ENCODE measurements at places on chromosomes 5 and 9.

GRCh38 chr5:135182675-135183074, 148.6 kb upstream of the PITX1 start:
- H3K27ac ChIP-seq: no peak overlapping the region
- no peak overlapping the region for H3K4me3 ChIP-seq
- H3K27me3 ChIP-seq: peaks cover 1% of the 10 kb centered on the region
- H3K36me3 ChIP-seq: no peaks in the 10 kb centered on the region
- H3K4me1 ChIP-seq: no peaks in the 10 kb centered on the region

DNA sequence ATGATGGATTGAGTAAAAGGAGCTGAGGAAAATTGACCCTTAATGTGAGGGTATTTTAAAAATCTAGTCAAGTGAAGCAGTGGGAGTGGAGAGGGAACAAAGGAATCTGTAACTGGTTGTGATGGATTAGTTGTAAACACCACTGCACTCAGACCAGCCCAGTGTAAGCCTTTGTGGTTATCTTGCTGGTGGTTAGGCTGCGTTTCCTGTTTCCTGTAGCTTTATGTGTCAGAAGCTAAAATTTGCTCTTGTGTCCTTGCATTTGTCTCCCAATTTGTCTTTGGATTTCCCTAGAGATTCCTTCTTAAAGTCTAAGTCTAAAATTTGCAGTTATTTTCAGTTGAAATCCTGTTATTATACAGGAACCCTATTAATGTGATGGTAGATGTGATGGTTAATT, 6.3 kb downstream of the IFNA21 start:
- H3K4me1 ChIP-seq: peaks cover 31% of the 10 kb centered on the region
- peaks cover 3% of the 10 kb centered on the region for H3K36me3 ChIP-seq
- peaks cover 4% of the 10 kb centered on the region for H3K27me3 ChIP-seq
- no peak for DNase-seq

- peaks cover 2% of the 10 kb centered on the region for H3K27me3 ChIP-seq
- no peak overlapping the region for H3K4me3 ChIP-seq
- DNase-seq: no peak
- no peak overlapping the region for H3K27ac ChIP-seq
- H3K36me3 ChIP-seq: no peaks in the 10 kb centered on the region
Observed at GRCh38 chr5:75951716-75952115, 131.5 kb upstream of the SV2C start.

DNA sequence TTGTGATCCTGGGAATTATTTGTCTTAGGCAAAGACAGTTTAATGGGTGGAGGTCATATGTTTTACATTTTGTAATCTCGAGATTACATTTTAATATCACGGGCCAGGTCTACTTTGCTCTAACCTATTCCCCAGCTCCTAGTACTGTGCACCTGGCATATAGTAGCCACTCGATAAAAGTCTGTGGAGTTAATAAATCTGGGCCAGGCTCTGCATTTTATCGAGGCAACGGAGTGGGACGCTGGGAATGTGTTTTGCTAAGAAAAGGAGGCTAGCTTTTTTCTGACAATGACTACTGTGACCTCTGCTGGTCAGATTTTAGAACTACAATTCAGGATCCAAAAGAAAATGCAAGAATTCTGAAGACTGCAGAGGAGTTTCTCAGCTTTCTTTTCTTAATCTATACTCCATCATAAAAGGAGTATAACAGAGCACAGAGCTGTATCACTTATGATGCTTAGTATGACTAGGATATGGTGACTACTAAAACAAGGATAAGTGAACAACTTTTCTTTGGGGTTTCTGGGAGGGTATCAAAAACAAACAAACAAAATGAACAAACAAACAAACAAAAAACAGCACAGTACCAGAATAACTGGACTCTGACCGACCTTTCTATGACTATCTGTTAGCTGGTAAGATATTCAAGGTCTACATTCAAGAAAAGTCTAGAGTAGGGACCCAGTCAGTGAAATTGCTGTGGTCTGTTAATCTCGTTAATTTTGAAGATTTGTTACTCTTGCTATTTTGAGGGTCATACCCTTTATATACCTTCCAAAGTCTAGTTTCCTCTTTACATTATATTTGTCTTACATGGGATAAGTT, 46.1 kb upstream of the CER1 start:
- no peak overlapping the region for H3K27ac ChIP-seq
- H3K27me3 ChIP-seq: peaks cover 10% of the 10 kb centered on the region
- H3K4me1 ChIP-seq: no peaks in the 10 kb centered on the region
- no peak overlapping the region for H3K4me3 ChIP-seq

DNA sequence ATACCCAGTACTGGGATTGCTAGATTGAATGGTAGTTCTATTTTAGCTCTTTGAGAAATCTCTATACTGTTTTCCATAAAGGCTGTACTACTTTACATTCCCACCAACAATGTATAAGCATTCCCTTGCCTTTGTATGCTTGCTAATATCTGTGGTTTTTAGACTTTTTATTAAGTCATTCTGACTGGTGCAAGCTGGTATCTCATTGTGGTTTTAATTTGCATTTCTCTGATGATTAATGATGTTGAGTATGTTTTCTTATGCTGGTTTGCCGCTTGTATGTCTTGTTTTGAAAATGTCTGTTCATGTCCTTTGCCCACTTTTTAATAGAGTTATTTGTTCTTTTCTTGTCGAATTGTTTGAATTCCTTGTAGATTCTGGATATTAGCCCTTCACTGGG, 512.7 kb upstream of the PAPPA start:
- no peaks in the 10 kb centered on the region for H3K27me3 ChIP-seq
- H3K4me1 ChIP-seq: no peaks in the 10 kb centered on the region
- no peaks in the 10 kb centered on the region for H3K36me3 ChIP-seq
- H3K4me3 ChIP-seq: no peak overlapping the region
- no peak for DNase-seq
- H3K27ac ChIP-seq: no peak overlapping the region

GRCh38 chr9:14923701-14924100, 13.5 kb upstream of the FREM1 start:
- no peak overlapping the region for H3K4me3 ChIP-seq
- no peaks in the 10 kb centered on the region for H3K36me3 ChIP-seq
- H3K27ac ChIP-seq: no peak overlapping the region
- no peaks in the 10 kb centered on the region for H3K4me1 ChIP-seq

DNA sequence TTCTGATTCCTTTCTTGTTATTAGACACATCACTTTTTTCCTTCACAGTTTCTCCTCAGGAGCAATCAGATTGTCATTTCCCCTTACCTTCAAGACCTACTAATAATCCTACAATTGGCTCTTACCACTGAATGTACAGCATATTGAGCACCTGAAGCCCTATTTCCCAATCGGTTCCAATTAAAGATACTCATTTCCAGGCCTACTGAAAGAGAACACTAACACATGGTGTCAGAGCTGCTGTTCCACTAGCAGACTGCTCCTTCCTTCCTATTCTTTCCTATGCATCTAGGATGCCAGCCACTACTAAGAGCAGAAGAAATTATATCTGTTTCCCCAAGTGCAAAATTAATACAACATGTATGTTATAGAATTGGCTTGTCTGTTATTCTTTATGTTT, 34.6 kb downstream of the SKIC3 start:
- no peak overlapping the region for H3K4me3 ChIP-seq
- H3K36me3 ChIP-seq: peaks cover 29% of the 10 kb centered on the region
- no peak for DNase-seq
- no peaks in the 10 kb centered on the region for H3K4me1 ChIP-seq
- no peak overlapping the region for H3K27ac ChIP-seq

- H3K4me3 ChIP-seq: no peak overlapping the region
- no peaks in the 10 kb centered on the region for H3K4me1 ChIP-seq
- peaks cover 2% of the 10 kb centered on the region for H3K27me3 ChIP-seq
- H3K27ac ChIP-seq: no peak overlapping the region
- no peaks in the 10 kb centered on the region for H3K36me3 ChIP-seq
Observed at GRCh38 chr5:73764586-73764985, 138.6 kb downstream of the ARHGEF28 start.

DNA sequence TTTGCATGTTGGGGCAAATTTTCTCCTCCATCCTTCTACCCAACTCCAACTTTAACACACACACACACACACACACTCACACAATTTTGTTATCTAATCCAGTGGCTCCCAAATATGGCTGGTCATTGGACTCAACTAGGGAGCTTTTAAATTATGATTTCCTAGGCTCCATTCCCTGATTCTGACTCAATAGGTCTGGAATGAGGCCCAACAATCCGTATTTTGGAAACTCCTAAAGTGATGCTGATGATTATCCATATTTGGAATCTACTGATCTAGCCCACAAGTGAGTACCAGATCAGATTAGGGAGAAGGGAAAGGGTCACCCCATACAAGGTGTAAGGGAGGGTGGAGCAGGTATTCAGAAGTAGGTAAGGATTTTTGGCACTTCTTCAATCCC, 309.7 kb downstream of the TLE1 start:
- no peak for DNase-seq
- no peak overlapping the region for H3K27ac ChIP-seq
- no peaks in the 10 kb centered on the region for H3K4me1 ChIP-seq
- H3K36me3 ChIP-seq: no peaks in the 10 kb centered on the region
- no peak overlapping the region for H3K4me3 ChIP-seq

DNA sequence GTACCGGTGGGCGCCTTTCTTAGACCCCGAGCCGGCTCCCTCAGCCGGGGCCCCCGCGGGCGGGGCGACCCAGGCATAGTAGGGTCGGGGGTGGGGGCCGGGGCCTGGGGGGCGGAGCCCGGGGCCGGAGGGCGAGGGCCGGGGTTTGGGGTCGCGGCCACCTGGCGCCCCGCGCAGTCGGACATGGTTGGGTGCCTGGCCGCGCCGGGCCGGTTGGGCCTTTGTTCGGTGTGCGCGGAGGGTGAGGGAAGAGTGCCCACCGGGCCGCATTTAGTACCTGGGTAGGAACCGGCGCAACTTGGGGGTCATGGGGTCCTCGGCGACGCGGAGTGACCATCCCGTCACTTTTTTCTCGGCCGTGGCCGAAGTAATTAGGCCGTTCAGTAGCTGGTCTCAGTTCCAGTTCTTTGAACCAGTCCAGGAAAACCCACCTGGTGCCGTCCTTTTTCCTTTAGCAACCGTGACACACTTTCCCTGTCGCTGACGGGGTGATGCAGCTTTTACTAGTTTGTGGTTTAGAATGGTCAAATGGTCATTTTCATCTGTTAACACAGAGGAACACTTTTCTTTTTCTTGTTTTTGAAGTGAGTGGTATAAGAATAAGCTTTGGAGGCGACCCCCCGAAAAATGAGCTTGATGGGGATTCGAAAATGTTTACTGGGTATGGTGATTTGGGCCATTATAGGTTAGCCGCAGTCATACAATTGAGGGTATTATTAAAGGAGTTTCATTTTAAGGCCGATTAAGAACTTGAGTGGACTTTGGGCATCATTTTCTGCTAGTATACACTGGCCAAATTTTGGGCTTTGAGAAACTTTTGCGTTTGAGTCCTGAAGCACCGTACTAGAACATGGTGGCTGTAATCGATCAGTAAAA, 589 bp downstream of the CKS2 start:
- H3K27ac ChIP-seq: peak overlapping the region; percentile 98
- H3K4me3 ChIP-seq: peak overlapping the region; percentile 92
- peaks cover 38% of the 10 kb centered on the region for H3K36me3 ChIP-seq
- peaks cover 34% of the 10 kb centered on the region for H3K4me1 ChIP-seq
- peak; percentile 31 for DNase-seq

GRCh38 chr5:42570966-42571960, 148.0 kb downstream of the GHR start:
- H3K4me3 ChIP-seq: no peak overlapping the region
- DNase-seq: no peak
- H3K27me3 ChIP-seq: peaks cover 10% of the 10 kb centered on the region
- no peaks in the 10 kb centered on the region for H3K4me1 ChIP-seq
- H3K36me3 ChIP-seq: no peaks in the 10 kb centered on the region

GRCh38 chr9:134356496-134357470, 30.5 kb downstream of the RXRA start:
- no peak overlapping the region for H3K27ac ChIP-seq
- no peak overlapping the region for H3K4me3 ChIP-seq
- H3K4me1 ChIP-seq: no peaks in the 10 kb centered on the region

- H3K27me3 ChIP-seq: peaks cover 3% of the 10 kb centered on the region
- H3K4me1 ChIP-seq: peaks cover 83% of the 10 kb centered on the region
- peaks cover 2% of the 10 kb centered on the region for H3K36me3 ChIP-seq
Observed at GRCh38 chr5:132065351-132065937, 5.0 kb downstream of the IL3 start.

DNA sequence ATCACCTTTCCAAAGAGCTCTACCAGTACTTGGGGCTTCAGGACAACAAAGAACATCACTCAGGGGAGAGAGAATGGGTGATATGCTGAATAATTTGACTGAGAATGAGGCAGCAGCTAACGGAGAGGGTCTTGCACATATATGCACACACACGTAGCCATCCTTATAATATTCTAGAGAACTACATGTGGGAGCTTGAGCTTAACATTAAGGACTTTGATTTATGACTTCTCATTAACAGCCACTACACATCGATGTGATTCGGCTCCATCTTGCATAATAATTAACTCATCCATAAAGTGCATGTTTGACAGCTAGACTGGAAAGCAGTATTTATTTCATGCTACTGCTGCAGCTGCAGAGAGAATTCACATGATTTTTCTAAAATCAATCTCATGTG, 163.4 kb downstream of the RAB3C start:
- no peak for DNase-seq
- no peak overlapping the region for H3K4me3 ChIP-seq
- no peaks in the 10 kb centered on the region for H3K4me1 ChIP-seq

- H3K36me3 ChIP-seq: peaks cover 1% of the 10 kb centered on the region
- no peak for DNase-seq
- no peak overlapping the region for H3K27ac ChIP-seq
- H3K4me1 ChIP-seq: peaks cover 13% of the 10 kb centered on the region
- H3K4me3 ChIP-seq: no peak overlapping the region
- H3K27me3 ChIP-seq: no peaks in the 10 kb centered on the region
Observed at GRCh38 chr9:105345626-105346025, 101.2 kb downstream of the SLC44A1 start.

GRCh38 chr5:39560726-39561125, 135.9 kb upstream of the DAB2 start:
- no peak overlapping the region for H3K27ac ChIP-seq
- H3K36me3 ChIP-seq: no peaks in the 10 kb centered on the region
- no peak overlapping the region for H3K4me3 ChIP-seq
- H3K27me3 ChIP-seq: peaks cover 5% of the 10 kb centered on the region

- H3K27me3 ChIP-seq: no peaks in the 10 kb centered on the region
- peak overlapping the region; percentile 70 for H3K27ac ChIP-seq
- no peak overlapping the region for H3K4me3 ChIP-seq
- peaks cover 53% of the 10 kb centered on the region for H3K4me1 ChIP-seq
- no peak for DNase-seq
- H3K36me3 ChIP-seq: peaks cover 33% of the 10 kb centered on the region
Observed at GRCh38 chr9:93127395-93127911, 6.6 kb downstream of the NINJ1 start.
